ENCODE measurements at places on chromosomes 6 and 20. TPM values are rescaled to one million over a fixed set of nuclear protein-coding genes. Genes with fewer than 3 reads are reported as not detected.

GRCh38 chr6:151701911-151702562 is 105.4 kb upstream of the ESR1 start:
- peak; percentile 55 for DNase-seq

- no peak for DNase-seq
Observed at GRCh38 chr20:14956026-14956425, 618.6 kb upstream of the FLRT3 start.

DNA sequence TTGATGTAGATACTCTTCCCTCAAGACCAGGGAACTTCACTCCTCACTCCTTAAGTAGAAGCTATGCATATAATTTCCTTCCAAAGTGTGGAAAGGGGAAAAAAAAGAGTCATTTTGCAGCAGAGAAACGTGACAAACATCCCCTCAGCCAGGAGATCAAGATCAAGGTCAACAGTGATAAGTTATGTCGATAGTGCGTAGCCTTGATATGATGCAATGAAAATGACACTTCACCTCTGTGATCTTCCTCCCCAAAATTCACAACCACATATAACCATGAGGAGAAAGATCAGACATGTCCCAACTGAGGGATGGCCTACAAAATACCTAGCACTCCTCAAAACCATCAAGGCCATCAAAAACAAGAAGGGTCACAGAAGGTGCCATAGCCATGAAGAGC is 160.4 kb upstream of the MYLIP start:
- DNase-seq, result no peak

GRCh38 chr6:158978757-158979156 is 21.2 kb downstream of the RSPH3 start:
- no peak for DNase-seq

The POLR1C gene
- 43.3 TPM for total RNA-seq

GRCh38 chr6:167932468-167933276 is 64.8 kb upstream of the KIF25 start:
- DNase-seq, result no peak

- no peak for DNase-seq
Observed at GRCh38 chr20:59672576-59672975, 68.2 kb downstream of the PHACTR3 start.

DNA sequence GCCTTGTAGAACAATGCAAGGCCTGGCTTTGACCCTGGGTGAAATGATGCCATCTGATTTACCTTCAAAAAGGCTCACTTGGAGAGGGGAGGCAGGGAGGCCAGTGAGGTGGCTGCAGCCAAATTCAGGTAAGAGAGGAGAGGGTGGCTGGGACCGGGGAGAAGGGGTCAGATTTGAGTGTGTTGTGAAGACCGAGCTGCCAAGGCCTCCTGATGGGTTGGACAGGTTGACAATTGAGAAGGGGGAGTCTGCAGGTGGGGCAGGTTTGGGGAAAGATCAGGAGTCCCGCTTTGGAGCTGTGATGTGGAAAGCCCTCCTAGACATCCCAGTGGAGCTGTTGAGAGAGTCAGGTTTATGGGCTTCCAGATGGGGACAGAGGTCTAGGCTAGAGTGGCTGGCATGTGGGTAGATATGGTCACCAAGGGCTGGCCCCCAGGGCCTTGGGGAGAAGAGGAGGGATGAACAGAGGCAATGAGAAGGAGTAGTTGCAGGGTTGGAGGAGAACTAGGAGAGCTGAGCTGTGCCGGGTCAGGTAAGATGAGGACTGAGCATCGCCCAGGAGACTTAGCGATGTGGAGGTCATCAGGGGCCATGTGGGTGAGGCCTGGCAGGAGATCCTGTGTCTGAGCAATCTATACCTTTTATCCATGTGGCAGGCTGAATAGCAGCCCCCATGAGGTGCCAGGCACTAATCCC is 70.5 kb upstream of the TOX2 start:
- DNase-seq, result no peak

GRCh38 chr20:45020236-45020886 is 54.0 kb downstream of the STK4 start:
- DNase-seq, result no peak

GRCh38 chr20:57780398-57780797 is 70.6 kb upstream of the PMEPA1 start:
- DNase-seq, result no peak

DNA sequence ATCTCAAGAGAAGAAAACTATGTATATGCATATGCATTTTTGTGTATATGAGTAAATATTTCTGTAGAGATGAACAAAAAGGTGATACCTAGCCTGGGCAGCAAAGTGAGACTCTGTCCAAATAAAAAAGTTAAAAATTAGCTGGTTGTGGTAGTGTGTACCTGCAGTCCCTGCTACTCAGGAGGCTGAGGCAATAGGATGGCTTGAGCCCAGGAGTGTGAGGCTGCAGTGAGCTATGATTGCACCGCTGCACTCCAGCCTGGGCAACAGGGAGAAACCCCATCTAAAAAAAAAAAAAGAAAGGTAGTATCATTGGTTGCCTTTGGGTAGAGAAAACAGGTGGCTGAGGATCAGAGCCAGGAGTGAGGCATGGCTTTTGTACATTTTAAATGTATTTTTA is 50.9 kb downstream of the KLHL31 start:
- DNase-seq, result no peak

The MYB gene
- total RNA-seq, result 1.4 TPM

The MLN gene
- not detected for total RNA-seq

The RGS17 gene
- total RNA-seq, result not detected

DNA sequence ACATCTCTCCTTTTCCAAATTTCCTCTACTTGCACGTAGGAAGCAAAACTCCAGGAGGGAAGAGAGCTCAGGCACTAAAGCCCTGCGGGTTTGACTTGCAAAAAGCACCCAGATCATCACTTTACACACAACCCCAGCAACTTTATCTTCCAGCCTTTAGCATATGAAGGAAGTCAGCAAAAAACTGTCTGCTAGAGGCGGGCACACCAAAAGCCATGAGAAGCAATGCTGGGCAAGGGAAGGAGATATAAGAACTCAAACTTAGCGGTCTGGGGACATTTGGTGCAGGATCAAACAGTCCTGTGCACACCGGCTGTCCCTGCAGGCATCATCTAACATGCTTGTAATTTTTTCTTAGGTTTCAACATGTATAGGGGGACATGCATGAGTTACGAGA is 113.3 kb downstream of the JPH2 start:
- DNase-seq, result no peak

The POPDC3 gene
- total RNA-seq, result not detected

DNA sequence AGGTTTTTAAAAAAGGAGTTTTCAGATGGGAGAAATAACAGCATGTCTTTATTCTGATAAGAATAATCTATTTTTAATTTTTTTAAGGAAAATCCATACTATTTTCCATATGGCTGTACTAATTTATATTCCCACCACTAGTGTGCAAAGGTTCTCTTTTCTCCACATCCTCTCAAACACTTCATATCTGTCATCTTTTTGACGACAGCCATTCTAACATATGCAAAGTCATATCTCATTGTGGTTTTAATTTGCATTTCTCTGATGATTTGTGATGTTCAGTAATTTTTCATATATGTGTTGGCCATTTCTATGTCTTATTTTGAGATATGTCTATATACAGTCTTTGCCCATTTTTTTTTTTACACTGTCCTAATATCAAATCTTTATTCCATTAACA is 280.6 kb upstream of the RUNX2 start:
- DNase-seq, result no peak

The PTGIS gene
- total RNA-seq, result not detected

The BTN1A1 gene
- 0.74 TPM for total RNA-seq

DNA sequence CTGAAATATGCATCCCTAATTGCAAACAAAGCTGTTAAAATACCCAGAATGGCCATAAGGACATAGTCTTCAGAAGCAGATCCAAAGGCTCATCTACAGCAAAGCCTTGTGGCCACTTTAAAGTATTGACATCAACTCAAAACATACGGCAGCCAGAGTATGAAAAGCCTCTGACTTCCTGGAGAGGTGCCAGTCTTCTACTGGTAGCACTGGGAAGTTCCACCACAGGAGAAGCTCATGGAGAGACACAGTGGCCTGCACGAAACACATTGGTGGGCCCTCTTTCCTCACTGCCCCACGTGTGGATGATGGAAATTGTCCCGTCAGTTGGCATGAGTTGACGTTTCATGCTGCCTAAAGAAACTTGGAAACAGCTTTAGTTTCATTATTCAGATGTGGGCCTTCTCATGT is 202.6 kb upstream of the HEY2 start:
- DNase-seq, result no peak

The SLC22A1 gene
- total RNA-seq, result 1.5 TPM

The MAP7 gene
- 0.63 TPM for total RNA-seq

- DNase-seq, result no peak
Observed at GRCh38 chr6:43013097-43013842, 476 bp downstream of the MEA1 start.

DNA sequence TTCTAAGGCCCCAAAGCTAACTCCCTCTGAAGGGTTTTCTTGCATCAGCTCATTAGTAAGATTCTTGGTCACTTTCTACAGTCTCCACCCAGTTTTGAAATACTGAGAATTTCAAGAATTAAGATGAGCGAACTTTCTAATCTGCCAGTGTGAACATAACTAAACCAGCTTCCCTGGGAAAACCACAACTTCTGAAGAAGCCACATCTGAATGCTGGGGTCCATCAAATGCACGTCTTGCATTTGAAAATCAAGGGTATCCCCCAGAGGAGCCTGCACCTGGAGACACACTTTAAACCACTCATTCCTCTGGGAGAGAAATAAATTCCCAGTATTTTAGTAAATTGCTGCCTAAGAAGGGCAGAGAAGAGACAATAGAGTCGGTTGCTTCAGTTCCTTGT is 292.1 kb upstream of the CDH4 start:
- DNase-seq, result no peak

- no peak for DNase-seq
Observed at GRCh38 chr6:31304683-31305082, 32.8 kb upstream of the HLA-C start.

DNA sequence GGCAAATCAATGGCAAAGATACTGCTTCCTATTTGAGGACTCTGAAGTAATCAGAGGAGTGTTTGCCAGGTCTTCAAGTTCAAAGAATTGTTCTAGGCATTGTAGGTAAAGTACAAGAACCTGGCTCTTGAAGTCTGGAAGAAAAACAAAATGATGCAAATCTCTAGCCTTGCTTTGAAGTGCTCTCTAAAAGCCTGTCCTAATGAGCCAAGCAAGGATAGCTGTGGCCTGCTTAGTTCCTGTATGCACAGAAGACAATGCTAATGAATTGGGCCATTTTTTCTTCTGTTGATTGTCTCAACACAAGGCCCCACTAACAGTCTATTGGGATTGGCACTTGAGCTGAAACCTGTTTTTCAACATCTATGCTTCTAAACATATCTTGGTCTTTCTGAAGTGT is 165.0 kb upstream of the POU3F2 start:
- no peak for DNase-seq

The OLIG3 gene
- total RNA-seq, result not detected

DNA sequence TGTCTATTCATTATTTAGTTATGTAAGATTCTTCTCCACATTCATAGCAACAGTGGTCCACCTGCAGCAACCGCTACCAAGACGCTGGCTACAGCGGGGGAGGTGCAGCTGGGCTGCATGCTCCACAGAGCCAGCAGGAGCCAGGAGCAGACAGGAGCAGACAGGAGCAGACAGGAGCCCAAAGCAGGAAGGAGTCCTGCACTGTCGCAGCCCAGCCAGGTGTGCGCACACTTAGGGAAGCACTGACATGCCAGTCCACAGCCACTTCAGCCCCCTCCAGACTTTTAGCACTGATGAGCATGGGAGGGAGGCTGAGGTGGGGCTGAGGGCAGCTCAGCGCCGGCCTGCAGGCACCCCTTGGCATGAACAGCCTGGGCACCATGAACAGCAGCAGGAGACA is 19.6 kb downstream of the KIF16B start:
- DNase-seq, result no peak
